ENCODE measurements at places on chromosomes 3 and 15.

GRCh38 chr3:121793078-121793477, 41.8 kb downstream of the IQCB1 start:
- DNase-seq: no peak

GRCh38 chr3:61158216-61158615, 93.0 kb downstream of the FHIT start:
- DNase-seq: no peak

DNA sequence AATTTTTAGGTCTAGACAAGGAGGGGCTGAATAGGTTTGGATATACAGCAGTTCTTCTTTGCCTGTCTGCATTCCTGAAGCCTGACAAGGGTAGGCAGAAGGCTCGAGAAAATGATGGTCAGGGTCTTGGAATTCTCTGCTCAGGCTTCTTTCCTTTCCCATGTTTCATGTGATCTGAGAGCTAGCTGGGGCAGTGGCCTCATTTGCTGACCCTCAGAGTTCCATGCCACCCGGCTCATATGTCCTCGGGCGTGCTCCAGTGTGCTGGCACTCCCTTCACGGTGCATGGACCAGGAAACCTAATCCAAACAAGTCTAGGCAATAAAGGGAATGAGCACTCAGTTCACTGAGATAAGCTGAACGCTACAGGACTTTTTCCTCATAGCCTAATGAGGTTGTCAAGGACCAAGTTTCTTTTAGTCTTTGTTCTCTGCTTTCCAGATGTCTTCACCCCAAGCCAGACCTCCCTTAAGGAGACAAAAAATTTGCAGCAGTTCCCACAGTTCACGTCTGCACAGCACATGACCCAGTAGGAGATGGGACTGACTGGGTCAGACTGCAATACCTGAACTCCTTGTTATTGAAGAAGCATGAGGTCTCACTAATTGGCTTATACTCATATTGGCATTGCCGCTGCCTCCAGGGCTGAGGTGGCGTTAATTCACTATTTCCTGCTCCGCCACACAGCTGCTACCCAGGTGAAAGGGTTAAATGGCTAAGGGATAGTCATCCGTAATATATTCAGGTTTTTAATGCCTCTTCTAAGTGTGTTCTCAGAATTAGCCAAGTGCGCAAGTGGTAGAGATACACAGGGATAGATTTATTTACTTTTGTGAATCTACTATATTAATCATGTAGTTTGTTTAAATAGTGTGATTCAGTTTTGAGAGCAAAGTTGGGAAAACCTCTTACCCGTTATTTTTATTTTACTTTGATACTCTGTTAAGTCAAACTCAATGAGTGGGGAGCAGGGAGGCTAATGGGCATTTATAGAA, 15.3 kb upstream of the RTP4 start:
- no peak for DNase-seq

DNA sequence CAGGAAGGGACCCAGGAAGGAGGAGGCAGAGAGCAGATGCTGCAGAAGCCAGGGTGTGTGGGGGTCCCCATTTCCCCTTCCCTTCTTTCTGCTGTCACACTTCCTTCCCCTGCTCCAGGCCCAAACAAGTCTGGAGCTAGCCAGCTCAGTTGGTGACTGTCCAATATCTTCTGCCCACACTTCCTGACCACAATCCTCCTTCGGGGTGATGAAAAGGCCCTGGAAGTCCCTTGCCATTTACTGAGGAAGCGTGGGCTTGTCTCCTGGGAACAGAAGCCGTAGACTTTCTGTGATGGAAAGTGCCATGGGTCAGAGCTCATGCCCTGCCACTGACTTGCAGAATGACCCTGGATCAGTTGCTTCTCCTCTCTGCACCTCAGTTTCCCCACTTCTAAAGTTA, 39.0 kb downstream of the ANAPC13 start:
- DNase-seq: no peak

- DNase-seq: no peak
Observed at GRCh38 chr3:70464876-70465275, 152.4 kb upstream of the MDFIC2 start.

Measured in SK-N-SH (cell line).